NCI-H69 (cell line): ENCODE measurements at places on chromosomes 13 and 19.

DNA sequence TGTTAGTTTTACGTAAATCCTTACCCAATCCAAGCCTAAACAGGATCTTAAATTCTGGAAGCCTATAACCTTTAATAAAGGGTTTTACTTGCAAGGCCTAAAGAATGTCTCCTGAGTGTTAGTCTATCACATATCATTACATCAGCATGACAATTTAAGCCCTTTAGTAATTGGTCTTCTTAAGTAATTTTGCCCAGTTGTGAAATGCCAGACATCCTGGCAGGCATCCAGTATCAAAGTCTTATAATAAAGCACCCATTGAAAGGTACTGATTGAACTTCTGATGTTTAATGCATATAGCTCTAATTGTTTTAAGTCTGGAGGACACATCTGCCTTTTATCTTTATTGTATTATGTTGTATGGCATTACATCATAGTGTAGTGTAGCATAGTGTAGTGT lies 1078.9 kb downstream of the SLITRK1 start:
- peak; percentile 80 for DNase-seq

DNA sequence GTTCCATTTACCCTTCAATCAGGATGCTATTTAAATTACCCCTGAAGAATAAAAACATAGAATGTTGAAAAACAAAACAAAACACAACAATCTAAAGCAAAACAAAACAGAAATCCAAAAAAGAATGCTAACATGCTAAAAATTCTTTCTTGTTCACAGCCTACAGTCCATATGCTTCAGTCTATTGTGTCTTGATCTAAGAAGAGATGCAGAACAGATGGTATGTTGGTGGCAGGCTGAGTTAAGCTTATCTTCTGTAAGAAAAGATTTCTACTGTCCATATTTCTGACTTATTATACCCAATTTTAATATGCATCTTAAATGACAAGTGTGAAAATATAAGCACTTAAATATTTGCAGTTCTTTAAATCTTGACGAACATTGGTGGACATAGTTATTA lies 356.1 kb upstream of the SLITRK1 start:
- peak; percentile 0 for DNase-seq

DNA sequence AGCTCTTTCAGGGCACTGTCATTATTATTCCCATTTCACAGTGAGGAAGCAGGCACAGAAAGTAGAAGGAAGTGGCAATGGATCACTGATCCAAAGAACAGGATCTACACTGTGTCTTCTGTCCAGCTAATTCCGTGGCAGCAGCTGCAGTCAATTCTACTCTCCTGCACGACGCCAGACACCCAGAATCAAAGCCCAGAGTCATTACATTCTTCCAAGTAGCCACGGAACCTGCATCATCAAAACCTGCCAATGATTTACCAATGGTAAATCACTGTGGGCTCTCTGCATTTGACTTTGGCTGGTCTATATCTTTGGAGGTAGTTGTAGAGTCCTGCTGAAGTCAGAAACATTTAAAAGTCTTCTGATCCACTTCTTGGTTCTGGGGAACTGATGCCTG lies 767.7 kb downstream of the LIG4 start:
- no peak for DNase-seq

GRCh38 chr19:21604951-21605476 lies 99.6 kb downstream of the ZNF429 start:
- peak; percentile 5 for DNase-seq

DNA sequence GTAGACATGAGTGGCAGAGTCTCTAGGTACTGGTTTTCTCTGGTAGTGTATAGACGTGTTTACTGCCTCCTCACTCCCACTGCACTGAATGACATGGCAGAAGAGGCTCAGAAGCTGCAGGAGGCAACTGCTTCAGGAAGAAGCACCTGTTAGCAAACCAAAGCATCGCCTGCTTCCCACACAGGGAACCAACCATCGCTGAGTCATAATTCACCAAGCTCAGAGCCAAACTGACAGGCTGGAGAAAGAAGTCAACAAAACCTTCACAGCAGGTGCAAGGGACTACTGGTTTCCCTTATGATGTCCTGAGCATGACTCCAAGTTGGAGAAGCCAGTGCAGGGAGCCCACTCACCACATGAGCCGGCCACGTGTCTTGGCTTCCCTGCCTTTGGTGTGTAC lies 69.8 kb downstream of the KCTD12 start:
- peak; percentile 69 for DNase-seq

DNA sequence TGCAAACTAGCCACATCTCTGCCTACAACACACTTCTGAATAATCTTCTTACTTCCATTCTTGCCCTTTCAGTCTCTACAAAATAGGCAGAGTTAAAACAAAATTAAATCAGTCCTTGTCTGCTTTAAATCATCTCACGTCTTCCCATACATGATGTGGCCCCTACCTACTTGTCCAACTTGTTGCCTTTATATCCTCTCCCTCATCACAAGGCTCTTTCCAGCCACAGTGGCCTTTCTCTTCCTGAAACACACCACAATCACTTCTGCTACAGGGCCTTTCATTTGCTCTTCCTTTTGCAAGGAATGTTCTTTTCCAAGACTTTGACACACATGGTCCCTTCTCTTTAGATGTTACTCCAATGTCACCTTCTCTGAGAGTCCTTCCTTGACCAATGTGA lies 1.7 kb downstream of the RBM26 start:
- peak; percentile 24 for DNase-seq

- DNase-seq: no peak
Measured at GRCh38 chr13:51738226-51738905, 65.6 kb downstream of the DHRS12 start.
